Activated naive CD4-positive, alpha-beta T cell (primary cell): ENCODE measurements at places on chromosomes 12 and 14.

DNA sequence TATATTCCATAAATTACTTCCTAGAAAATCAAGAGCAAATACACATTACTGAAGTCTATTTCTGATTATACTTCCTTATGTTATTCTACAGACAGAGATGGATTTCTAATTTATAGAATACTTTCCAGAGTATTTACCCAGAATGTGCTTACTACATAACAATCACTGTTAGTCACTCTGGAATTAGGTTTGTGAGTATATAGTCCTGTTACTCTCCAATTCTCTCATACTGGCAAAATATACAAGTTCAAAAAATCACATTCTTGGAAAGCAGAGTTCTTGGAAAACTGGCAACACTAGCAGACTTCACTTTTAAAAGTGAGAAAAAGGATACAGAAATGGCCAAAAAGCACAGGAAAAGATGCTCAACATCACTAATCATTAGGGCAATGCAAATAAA, 7.3 kb downstream of the PPP2R5E start:
- no peak for DNase-seq

- no peak for DNase-seq
Observed at GRCh38 chr12:2735432-2735831, 59.3 kb upstream of the FKBP4 start.

DNA sequence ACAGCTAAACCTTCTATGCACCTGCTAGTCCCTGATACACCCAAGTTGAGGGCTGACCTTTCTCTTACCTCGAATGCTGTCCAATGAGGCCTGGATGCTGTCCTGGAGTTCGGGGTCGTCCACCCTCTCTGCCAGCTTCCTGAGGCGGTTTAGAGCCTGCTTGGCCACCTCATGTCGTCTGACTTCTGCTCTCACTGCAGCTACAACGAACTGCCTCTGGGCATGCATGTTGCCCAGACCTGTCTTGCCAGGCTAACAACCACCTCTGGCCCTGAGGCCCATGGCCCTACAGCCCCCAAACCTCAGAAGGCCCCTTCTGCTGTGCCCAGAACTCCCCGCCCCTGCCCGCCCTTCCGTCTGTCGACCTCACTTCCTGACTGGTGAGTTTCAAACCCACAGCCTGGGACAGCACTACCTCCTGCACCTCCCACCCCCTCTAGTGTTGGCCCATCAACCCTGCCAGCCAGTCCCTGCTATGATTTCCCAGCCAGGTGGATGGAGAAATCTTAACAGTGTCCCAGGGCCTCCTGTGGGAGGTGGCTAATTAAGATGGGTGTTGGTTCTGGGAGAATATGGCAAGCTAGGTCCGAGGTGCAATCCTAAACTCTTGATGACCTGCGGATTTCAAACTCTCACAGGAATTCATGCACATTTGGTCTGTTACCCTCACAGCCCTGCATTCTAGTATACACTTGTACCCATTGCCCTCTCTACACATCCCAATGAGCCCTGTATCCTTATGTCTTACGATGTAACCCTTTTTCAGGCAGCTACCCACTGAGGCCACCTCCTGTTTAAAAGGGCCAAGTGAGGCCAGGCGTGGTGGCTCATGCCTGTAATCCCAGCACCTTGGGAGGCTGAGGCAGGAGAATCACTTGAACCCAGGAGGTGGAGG, 2.7 kb upstream of the TSPAN31 start:
- peak; percentile 54 for DNase-seq

DNA sequence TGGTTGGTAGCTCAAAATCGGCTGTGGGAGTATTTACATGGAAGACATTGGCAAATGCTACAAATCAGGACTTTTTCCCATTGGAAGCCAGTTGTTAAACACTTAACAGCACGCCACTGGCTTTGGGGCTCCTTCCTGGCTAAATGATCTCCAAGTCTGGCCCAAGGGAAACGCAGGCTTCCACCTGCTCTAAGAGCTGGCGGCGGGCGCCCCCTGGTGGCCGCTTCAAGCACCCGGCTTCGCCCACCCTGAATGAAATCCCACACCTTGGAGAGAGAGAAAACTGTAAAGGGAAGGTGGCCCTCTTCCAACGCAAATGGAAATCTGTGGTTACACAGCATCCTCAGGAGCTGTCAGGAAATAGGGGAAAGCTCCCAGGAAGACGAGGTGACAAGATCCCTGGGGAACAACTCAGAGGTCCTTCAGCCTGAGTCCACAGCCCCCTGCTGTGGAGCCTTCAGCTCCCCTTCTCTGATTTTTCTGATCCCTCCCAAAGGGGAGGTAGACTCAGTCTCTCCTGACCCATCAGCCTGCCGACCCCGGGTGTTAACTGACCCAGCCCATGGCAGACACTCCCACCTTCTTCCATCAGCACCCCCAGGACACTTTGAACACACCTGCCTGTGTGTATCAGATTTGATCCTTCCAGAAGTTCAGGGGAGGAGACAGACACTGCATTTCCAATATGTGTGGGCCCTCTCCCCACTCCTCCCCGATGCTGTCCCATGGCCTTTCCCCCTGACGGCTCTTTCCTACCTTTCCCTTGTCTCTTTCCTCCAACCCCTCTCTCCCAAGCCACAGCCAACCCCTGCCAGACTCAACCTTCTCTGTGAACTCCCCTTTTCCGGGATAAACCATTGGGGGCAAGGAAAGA, 15.4 kb downstream of the SELPLG start:
- DNase-seq = peak; percentile 75

DNA sequence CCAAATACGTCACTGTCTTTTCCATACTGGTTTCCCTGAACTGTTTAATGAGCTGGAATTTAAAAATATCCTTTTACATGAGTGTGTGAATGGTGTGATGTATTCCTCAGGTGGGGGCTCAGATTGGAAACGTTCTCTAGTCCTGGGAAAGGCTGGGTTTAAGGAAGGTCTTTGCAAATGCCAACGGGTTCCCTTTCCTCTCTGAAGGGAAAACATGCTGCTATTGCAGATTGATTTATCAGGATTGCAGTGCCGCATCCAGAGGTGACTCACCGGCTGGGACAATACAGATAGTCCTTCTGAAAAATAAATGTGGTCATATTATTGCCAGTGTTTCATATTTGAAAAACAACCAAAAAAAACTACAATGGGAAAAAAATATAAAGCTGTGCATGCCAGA, 193.1 kb upstream of the FLRT2 start:
- DNase-seq = no peak

- DNase-seq = no peak
Observed at GRCh38 chr14:95311752-95312151, 8.0 kb downstream of the CLMN start.

- DNase-seq = no peak
Observed at GRCh38 chr12:39003541-39004155, 98.3 kb upstream of the CPNE8 start.
